CD8-positive, alpha-beta memory T cell (primary cell): ENCODE measurements at places on chromosomes 6 and 20. TPM values are rescaled to one million over a fixed set of nuclear protein-coding genes. Genes with fewer than 3 reads are reported as not detected.

Gene EZR
- 296 TPM for total RNA-seq

- H3K27me3 ChIP-seq: no peaks in the 10 kb centered on the region
- no peak overlapping the region for H3K4me3 ChIP-seq
- DNase-seq: no peak
- peaks cover 5% of the 10 kb centered on the region for H3K36me3 ChIP-seq
- H3K4me1 ChIP-seq: no peaks in the 10 kb centered on the region
Observed at GRCh38 chr20:34861386-34862084, 11.1 kb downstream of the GGT7 start.

Gene SLC17A2
- not detected for total RNA-seq

GRCh38 chr6:12586721-12587480 is 129.7 kb upstream of the PHACTR1 start:
- no peak overlapping the region for H3K4me3 ChIP-seq
- no peak overlapping the region for H3K27ac ChIP-seq
- no peak for DNase-seq
- no peaks in the 10 kb centered on the region for H3K27me3 ChIP-seq

Gene EYS
- not detected for total RNA-seq

Gene EYA4
- total RNA-seq: not detected

DNA sequence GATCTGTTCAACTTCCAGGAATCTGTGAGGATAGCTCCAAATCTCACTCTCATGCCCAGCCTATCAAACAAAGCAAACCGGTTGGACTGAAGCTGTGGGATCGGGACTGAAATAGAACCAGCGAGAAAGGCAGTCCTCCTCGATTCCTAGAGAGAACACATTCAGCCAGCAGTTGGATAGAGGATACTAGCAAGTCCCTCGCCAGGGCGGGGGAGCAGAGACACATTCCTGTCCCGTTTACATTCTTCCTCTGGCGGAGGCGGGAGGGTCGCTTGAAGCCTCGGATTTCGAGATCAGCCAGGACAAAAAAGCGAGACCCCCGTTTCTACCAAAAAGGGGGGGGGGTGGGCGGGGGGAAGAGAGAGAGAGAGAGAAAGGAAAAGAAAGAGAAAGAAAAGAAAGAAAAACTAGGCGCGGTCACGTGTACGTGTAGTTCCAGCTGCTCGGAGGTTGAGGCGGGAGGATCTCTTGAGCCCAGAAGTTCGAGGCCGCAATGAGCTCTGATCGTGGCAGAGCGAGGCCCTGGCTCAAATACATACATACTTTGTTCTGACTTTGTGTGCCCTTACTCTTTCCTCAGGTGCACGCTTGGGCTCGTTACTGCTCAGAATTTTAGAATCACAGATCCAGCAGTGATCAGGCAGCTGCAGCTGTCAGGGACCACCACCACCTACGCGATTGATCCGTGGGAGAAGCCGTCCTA is 19.5 kb downstream of the ZNF311 start:
- DNase-seq: no peak
- H3K27me3 ChIP-seq: no peaks in the 10 kb centered on the region
- peaks cover 27% of the 10 kb centered on the region for H3K4me1 ChIP-seq

Gene MICA
- total RNA-seq: 12.4 TPM

Gene WFDC12
- not detected for total RNA-seq

Gene TP53RK
- 17.4 TPM for total RNA-seq

GRCh38 chr20:16517946-16518783 is 55.1 kb downstream of the KIF16B start:
- DNase-seq: no peak
- no peak overlapping the region for H3K27ac ChIP-seq
- no peaks in the 10 kb centered on the region for H3K27me3 ChIP-seq
- no peaks in the 10 kb centered on the region for H3K36me3 ChIP-seq
- no peaks in the 10 kb centered on the region for H3K4me1 ChIP-seq

Gene C2
- total RNA-seq: 0.70 TPM

Gene SPATA25
- 0.98 TPM for total RNA-seq

DNA sequence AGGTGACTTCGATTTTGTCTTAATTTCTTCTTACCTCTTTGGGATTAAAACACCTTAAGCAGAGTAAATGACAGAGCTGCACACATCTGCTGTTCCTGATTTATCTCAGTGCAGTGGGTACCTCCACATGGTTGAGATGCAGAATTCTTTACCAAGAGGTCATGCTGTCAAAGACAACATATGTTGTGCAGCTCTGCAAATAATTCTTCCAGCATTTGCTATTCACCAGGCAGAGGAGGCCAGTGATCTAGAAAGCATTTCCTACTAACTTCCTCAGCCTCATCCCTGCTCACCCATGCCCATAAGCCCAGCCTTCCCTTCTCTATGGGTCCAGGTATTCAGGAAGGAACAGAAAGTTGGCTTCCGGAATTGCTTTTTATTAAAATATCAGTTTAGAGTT is 109.3 kb downstream of the THBS2 start:
- H3K27ac ChIP-seq: no peak overlapping the region
- no peaks in the 10 kb centered on the region for H3K27me3 ChIP-seq
- H3K36me3 ChIP-seq: no peaks in the 10 kb centered on the region
- no peak for DNase-seq
- H3K4me1 ChIP-seq: no peaks in the 10 kb centered on the region
